Osteoblast (primary cell): ENCODE measurements at places on chromosomes 3 and 15. TPM values are rescaled to one million over a fixed set of nuclear protein-coding genes. Genes with fewer than 3 reads are reported as not detected.

- H3K27me3 ChIP-seq, result no peaks in the 10 kb centered on the region
- H3K4me3 ChIP-seq, result no peak overlapping the region
- H3K4me1 ChIP-seq, result peaks cover 15% of the 10 kb centered on the region
- peak overlapping the region; percentile 49 for H3K27ac ChIP-seq
- DNase-seq, result no peak
- H3K36me3 ChIP-seq, result no peaks in the 10 kb centered on the region
These were observed 33.0 kb downstream of the SLC12A6 start for GRCh38 chr15:34304613-34305012.

Gene CHL1
- total RNA-seq, result 3.6 and 10.3 TPM in 2 replicates

DNA sequence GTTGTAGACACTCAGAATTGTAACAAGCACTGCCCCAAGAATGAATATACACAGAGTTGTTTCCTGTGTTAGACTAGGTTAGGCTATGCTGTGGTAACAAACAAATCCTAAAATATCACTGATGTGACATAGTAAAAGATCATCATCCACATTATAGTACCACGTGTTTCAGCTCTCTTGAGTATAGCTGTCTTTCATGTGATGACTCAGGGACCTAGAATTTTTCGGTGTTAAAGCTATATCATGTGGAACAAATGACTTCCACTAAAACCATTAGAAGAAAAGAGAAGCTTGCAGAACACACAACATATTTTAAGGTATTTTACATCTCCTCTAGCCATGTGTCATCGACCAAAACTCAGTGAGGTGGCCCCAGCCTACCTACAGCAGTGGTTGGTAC, 307.9 kb upstream of the RBMS3 start:
- DNase-seq, result peak; percentile 34
- H3K4me3 ChIP-seq, result no peak overlapping the region
- H3K27ac ChIP-seq, result no peak overlapping the region
- no peaks in the 10 kb centered on the region for H3K36me3 ChIP-seq
- no peaks in the 10 kb centered on the region for H3K27me3 ChIP-seq
- H3K4me1 ChIP-seq, result peaks cover 12% of the 10 kb centered on the region

- H3K4me1 ChIP-seq, result no peaks in the 10 kb centered on the region
- no peak overlapping the region for H3K27ac ChIP-seq
- H3K36me3 ChIP-seq, result no peaks in the 10 kb centered on the region
- H3K4me3 ChIP-seq, result no peak overlapping the region
- no peaks in the 10 kb centered on the region for H3K27me3 ChIP-seq
- DNase-seq, result no peak
These were observed 348.8 kb downstream of the CGGBP1 start for GRCh38 chr3:87710028-87710427.

DNA sequence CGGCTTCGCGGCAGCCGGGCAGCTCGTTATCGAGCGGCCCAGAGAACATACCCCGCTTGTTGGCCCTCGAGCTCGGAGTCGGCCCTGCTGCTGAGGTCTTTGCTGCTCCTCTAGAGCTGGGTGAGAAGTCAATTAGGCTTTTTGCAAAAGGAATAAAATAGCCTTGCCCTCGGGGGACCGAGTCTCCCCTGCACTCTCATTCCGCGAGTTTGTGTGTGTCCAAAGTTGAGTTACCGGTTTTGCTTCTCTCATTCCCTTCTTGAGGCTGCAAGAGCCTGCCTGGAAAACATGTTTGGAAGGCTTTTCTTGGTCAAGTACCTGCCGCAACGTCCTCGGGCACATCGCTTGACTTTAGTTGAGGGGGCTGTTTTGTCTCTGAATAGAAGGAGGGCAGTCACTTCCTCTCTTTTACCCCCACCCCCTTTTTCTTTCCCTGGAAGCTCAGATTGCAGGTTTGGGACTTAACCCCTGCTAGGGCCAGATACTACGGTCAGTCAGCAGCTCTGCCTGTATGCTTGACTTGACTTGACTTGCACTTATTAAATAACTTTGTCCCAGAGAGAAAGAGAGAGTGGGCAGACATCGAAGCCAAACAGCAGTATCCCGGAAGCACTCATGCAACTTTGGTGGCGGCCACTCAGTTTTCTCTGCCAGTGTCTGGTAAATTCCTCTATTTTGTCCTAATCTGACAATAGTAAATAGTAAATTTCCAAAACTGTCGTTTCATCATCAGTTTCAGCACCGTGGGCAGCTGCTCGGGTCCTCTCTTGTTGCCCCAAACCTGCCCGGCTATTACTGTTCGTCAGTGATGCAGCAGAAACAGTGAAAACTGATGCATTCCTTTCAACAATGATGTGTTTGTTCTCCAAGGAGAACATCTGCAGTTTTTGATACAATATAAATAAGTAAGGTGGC, 609 bp downstream of the RNF13 start:
- no peaks in the 10 kb centered on the region for H3K36me3 ChIP-seq
- H3K27ac ChIP-seq, result peak overlapping the region; percentile 88
- peaks cover 24% of the 10 kb centered on the region for H3K4me1 ChIP-seq

GRCh38 chr3:125055913-125056745, at the start of gene HEG1:
Gene HEG1, minus strand, starts transcription at chr3:125055997. Its CDS starts 107 bp downstream, at chr3:125055890.
- DNase-seq, result peak; percentile 96
- no peaks in the 10 kb centered on the region for H3K27me3 ChIP-seq
- H3K4me1 ChIP-seq, result peaks cover 50% of the 10 kb centered on the region
- H3K4me3 ChIP-seq, result peak within 1 kb of the TSS; percentile 72
- peak within 1 kb of the TSS; percentile 99 for H3K27ac ChIP-seq

Gene MYRIP
- total RNA-seq, result under 0.01 TPM in 2 replicates

DNA sequence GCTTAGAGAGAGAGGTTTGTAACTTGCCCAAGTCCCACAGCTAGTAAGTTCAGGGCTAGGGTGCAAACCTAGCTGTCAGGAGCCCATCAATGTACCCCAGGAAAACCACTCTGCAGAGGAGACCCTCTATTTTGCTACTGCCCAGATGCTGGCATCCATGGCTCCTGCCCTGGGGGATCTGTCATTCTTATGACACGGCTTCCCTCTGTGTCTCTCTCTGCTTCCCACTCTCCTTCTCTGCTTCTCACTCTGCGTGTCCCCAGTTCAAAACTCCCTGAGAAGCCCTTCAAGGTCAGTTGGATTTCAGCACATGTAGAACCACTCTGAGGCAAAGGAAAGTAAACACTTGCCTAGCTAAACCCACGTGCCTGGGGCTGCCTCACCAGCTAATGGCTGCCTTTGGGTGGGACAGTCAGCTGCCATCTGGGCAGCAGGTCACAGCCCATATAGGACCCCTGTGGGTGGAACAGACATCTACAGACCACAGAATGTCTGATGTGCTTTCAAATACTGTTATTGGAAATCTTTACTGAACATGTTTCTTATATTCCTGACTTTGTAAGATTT, 29.4 kb upstream of the SLCO2A1 start:
- peaks cover 28% of the 10 kb centered on the region for H3K4me1 ChIP-seq
- no peak overlapping the region for H3K27ac ChIP-seq
- no peak overlapping the region for H3K4me3 ChIP-seq
- H3K36me3 ChIP-seq, result no peaks in the 10 kb centered on the region

DNA sequence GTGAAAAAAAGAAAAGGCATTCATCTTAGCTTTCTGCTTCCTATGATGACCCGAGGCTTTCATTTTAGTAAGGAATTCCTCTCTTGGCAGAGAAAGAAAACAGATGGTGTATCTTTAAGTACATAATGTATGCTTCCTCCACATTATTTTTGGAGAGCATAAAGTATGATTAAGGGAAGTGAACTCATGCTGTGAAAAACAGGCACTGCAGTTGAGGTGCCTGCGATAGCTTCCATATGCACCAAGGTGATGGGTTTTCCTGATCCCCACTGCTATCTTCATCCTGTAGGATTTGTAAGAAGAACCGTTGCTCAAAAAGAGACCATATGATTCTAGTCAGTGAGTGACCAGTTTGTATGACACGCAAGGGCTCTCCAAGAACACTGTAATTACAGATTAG, 411.5 kb upstream of the MCTP2 start:
- H3K27me3 ChIP-seq, result no peaks in the 10 kb centered on the region
- no peak overlapping the region for H3K27ac ChIP-seq
- DNase-seq, result no peak
- no peak overlapping the region for H3K4me3 ChIP-seq

GRCh38 chr3:61778095-61778494, 216.7 kb downstream of the PTPRG start:
- H3K4me3 ChIP-seq, result no peak overlapping the region
- no peaks in the 10 kb centered on the region for H3K36me3 ChIP-seq
- no peak for DNase-seq
- no peaks in the 10 kb centered on the region for H3K4me1 ChIP-seq

Gene FSIP1
- 2.1 and 3.6 TPM in 2 replicates for total RNA-seq

DNA sequence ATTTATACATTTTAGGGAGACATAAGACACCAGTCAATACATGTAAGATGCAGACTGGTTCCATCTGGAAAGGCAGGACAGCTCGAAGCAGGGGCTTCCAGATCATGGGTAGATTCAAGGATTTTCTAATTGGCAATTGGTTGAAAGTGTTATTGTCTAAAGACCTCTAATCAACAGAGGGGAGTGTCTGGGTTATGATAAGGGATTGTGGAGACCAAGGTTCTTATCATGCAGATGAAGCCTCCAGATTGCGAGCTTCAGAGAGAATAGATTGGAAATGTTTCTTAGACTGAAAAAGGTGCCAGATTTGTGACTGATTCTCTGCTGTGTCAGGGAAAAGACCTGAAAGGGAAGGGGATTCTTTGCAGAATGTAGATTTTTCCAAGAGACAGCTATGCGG, 15.1 kb downstream of the TM2D3 start:
- no peak overlapping the region for H3K27ac ChIP-seq
- H3K36me3 ChIP-seq, result peaks cover 27% of the 10 kb centered on the region
- H3K4me3 ChIP-seq, result no peak overlapping the region
- H3K27me3 ChIP-seq, result no peaks in the 10 kb centered on the region
- no peaks in the 10 kb centered on the region for H3K4me1 ChIP-seq
- DNase-seq, result no peak

DNA sequence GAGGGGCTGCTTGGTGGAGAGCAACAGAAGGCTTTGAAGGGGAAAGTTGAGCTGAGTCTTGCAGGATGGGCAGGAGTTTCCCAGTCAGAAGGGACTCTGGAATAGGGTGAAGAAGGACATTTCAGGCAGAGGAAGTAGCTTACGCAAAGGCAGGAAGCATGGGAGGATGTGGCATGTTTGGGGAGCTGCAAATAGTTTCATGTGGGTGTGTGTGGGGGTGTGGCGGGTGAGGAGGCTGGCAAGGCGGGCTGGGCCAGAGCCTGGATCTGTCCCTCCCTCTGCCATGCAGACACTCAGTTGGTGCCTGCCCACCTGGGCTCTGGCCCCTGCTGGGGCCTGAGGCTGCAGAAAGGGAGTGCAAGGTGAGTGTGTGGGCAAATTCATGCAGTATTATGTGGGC, 10.4 kb downstream of the TEX264 start:
- no peak overlapping the region for H3K27ac ChIP-seq
- H3K36me3 ChIP-seq, result peaks cover 27% of the 10 kb centered on the region
- no peaks in the 10 kb centered on the region for H3K27me3 ChIP-seq
- DNase-seq, result no peak

- no peaks in the 10 kb centered on the region for H3K27me3 ChIP-seq
- no peak for DNase-seq
- H3K27ac ChIP-seq, result no peak overlapping the region
- no peak overlapping the region for H3K4me3 ChIP-seq
These were observed 921.3 kb downstream of the TUSC7 start for GRCh38 chr3:117630885-117631284.

GRCh38 chr3:157127268-157127667, 32.7 kb downstream of the CCNL1 start:
- H3K27me3 ChIP-seq, result no peaks in the 10 kb centered on the region
- H3K4me3 ChIP-seq, result no peak overlapping the region
- no peak for DNase-seq

DNA sequence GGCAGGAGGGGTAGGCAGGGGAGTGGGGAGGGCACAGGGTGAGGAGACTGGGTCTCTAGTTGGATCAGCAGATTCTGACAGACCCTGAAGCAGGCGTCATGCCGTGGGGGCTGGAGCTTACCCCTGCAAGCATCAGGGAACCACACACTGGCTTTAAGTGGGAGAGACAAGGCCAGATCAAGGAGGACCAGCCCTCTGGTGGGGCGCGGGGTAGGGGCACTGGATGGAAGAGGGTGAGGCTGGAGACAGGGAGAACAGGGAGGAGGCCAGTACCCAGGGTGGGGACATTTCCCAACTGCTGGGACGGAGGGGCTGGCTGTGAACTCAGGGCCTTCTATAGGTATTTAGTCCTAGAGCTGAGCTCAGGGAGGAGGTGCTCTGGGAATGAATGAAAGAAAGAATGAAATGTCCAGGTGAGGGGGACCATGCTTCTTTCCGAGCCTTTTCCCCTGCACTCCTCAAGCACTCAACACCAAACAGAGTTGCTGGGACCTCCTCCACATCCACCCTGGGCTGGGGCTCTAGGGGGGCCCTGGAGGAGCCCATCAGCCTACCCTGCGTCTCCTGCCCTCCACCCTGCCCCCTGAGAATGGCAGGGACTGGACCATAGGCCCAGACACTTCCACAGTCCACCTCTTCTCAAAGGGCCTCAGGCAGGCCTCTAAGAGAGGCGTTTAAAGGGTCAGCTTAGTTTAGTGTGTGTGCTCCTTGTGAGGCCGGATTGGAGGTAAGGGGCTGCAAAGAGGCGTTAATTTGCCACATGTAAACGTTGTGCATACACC, 49.0 kb upstream of the FGD5 start:
- no peak for DNase-seq
- H3K4me1 ChIP-seq, result no peaks in the 10 kb centered on the region
- no peak overlapping the region for H3K27ac ChIP-seq
- no peak overlapping the region for H3K4me3 ChIP-seq

GRCh38 chr3:8443829-8444791, 57.5 kb upstream of the LMCD1 start:
- DNase-seq, result peak; percentile 98
- no peaks in the 10 kb centered on the region for H3K36me3 ChIP-seq
- no peaks in the 10 kb centered on the region for H3K27me3 ChIP-seq
- peak overlapping the region; percentile 91 for H3K27ac ChIP-seq
- H3K4me3 ChIP-seq, result no peak overlapping the region
- peaks cover 46% of the 10 kb centered on the region for H3K4me1 ChIP-seq

- H3K4me3 ChIP-seq, result no peak overlapping the region
- no peaks in the 10 kb centered on the region for H3K27me3 ChIP-seq
- no peaks in the 10 kb centered on the region for H3K4me1 ChIP-seq
- H3K27ac ChIP-seq, result no peak overlapping the region
These were observed 217.6 kb downstream of the ARRDC4 start for GRCh38 chr15:98177966-98178592.

GRCh38 chr3:169846458-169847193, 23.1 kb downstream of the LRRC31 start:
- no peak overlapping the region for H3K27ac ChIP-seq
- no peaks in the 10 kb centered on the region for H3K36me3 ChIP-seq
- H3K4me1 ChIP-seq, result no peaks in the 10 kb centered on the region

- no peak for DNase-seq
- no peak overlapping the region for H3K27ac ChIP-seq
- no peaks in the 10 kb centered on the region for H3K36me3 ChIP-seq
- H3K27me3 ChIP-seq, result no peaks in the 10 kb centered on the region
- no peaks in the 10 kb centered on the region for H3K4me1 ChIP-seq
These were observed 99.5 kb upstream of the OSBPL11 start for GRCh38 chr3:125694761-125695294.
